ENCODE measurements at places on chromosomes 5 and 9.

DNA sequence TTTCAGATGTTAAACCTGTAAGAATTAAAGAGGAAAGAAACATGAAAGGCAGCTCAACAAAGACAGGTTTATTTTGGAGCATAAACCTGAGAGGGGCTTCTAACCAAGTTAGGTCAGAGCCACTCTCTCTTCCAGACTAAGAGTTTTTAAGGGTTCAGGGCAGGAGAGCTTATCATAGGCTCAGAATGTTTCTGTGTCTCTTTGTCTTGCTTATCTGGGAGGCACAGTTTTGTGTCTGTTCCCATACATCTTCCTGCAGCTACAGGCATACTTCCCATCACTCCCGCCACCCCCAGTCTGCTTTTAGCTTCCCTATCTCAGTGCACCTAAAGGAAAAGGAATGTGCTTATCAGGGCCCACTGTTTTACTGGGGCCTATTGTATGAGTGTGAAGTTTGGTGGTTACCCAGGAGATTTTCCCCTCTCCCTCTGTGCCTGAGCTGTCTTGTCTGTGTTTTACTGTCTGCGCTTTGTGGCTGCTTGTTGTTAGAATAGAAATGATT lies 21.9 kb downstream of the CD14 start:
- DNase-seq, result no peak

- no peak for DNase-seq
Measured at GRCh38 chr9:77433675-77434445, 214.3 kb downstream of the GNA14 start.

DNA sequence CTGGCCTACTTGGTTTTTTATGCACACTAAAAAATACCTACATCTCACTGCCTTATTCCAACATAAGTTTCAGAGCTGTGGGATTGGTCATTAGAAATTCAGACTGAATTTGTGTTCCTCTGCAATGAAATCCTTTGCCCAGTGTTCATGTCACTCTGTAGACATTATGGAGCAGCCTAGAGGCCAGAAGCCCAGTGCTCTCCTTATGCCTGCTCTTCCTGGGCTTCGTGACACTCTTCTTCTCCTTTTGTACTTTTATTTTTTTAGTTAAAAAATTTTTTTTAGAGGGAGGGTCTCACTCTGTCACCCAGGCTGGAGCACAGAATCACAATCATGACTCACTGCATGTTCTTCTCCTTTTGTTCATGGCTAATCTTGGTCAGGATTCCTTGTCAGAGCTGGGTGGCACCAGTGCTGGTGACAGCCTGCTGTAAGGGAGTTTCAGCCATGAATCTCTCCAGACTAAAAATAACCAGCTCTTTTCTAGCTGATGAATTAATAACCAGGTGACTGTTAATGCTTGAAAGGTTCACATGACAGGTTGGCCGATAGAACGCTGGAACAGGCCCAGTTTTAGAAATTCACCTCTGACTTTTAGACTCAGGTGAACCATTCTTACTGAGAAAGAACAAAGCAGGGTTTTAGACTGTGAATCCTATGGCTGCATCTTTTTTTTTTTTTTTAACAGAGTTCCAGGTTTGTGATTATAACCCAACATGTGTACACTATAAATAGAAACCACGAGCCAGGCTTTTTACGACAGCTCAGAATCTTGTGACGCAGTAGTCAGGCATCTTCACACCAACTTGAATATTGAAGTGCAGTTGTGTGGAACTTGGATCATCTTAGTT lies 34.1 kb upstream of the C5orf47 start:
- DNase-seq, result no peak

GRCh38 chr5:145699846-145700245 lies 135.3 kb downstream of the PRELID2 start:
- no peak for DNase-seq

GRCh38 chr5:40676613-40677343 lies 2.9 kb upstream of the PTGER4 start:
- DNase-seq, result no peak

DNA sequence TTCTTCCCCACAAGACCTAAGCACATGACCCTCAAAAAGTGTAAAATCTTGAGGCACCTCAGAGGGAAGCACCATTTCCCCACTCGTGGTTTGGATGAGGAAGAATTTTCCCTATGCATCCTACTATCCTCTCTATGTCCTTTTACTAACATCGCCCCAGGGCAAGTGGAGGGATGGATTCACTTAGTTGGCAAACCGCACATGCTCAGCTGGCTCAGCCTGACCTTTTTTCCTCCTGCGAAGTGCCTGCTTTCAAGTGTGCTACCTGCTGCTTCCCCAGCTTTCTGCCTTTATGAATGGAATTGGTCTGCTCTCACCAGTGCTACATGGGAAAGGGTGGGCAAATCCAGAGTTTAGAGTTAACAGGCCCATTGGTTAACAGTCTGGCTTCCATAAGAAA lies 56.6 kb upstream of the IFNK start:
- DNase-seq, result no peak

All from memory B cell (primary cell).